ENCODE measurements at places on chromosomes 12 and 14.

GRCh38 chr14:102279688-102280348 is 25.1 kb downstream of the MOK start:
- DNase-seq = no peak

DNA sequence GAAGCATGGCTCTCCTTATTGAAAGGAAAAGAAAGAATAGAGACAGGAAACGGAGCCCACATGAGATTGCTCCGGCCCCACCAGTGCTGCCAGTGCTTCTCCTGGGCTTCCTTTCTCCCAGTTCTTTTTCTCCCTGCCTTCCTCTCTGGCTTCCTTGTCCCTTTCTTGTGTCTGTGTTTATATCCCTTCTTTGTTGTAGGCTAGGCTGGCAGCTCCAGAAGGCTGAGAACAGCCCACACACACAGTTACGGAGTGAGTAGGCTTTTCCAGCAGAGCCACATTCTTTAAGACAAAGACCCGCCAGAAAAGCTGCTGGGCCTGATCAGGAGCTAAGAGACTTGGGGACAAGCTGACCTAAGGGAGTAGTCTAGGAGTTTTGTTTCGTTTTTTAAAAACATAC is 13.0 kb downstream of the CIPC start:
- DNase-seq = no peak

- peak; percentile 55 for DNase-seq
These were observed 31.2 kb downstream of the SUPT16H start for GRCh38 chr14:21352587-21352986.

DNA sequence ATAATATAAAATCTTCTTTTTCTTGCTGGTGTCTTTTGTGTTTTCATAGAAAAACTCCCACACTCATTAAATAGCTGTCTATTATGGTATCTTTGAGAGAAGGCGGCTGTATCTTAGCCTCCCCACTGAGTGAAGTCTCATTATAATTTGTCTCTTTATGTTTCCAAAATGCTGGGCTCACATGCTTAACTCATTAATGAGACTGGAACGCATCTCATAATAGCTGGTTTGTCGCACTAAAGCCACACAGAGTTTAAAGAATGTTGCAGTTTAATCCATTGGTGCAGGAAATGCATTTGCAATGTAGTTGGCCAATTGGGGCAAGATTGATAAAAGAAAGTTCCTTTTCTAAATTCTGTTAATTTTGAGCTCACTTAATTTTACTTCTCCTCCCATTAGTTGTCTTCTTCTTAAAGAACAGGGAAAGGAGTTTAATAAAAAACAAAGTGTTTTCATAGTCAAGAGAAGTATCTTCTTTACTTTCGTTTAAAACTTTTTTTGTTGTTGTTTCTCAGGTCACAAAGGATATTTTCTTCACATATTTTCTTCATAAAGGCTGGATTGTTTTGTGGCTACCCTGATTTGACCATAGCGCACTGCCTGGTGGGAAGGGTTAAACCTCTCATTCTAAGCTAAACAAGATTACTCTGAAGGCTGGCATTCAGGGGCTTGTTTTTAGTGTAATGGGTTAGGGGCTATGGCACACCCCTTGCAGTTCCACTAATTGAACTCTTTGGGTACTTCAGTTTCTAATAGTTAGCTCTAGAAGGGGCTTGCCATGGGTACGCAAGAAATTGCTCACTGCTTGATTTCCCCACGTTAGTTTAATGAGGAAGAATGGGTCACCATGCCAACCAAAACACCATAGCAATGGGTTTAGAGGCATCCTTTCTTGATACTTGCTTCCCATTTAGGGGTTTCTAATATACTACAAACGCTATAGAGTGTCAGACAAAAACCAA is 197.0 kb downstream of the TMTC2 start:
- DNase-seq = no peak

DNA sequence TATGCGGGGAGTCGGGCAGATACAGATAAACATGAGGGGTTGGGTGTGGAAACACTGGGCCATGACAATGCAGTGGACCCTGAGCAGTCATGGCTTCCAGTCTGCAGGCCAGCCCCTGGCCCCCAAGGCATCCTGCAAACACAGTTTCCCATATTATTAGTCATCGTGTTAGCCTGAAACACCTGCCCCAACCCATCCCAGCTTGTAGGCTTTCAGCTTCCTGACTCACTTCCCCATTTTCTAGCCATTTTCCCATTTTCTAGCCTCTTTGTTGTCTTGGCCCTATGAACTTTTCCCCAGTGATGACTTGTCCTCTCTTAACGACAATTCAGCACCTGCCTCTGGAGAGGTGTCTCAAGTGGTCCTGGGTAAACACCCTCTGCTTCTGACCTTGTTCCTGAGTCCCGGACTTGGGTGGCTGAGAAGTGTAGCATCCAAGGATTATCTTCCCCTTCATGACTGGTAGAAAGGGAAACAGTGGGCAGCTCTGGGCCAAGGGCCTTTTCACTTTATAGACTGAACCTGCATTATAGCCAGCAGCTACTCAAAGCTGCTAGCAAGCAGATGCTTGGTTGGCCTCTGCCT is 4.3 kb upstream of the PGF start:
- no peak for DNase-seq

- DNase-seq = no peak
These were observed 2.6 kb downstream of the BBS10 start for GRCh38 chr12:76345569-76345968.

DNA sequence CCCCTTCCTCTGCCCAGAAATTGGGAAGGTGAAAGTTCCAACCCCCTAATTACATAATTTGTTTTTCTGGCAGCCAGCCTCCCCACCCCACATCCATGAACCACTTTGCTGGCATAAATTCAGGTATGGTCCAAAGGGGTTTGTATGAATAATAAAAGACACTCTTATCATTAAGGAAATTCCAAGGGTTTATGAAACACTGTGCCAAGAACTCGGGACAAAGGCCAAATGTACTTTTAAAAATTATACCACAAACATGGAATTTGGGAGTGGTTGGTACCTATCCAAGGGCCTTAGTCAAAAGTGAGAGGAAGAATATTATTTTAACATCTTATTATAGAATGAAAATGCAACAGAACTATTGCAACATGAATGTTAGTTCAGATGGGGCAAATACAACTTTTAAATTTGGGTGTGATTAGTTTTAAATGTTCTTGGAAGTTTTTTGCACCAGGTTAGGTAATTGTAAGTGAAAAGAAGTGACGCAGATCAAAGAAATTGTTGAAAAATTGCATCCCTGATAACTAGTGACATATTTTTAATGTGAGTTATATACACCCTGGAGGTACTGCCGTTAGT is 217.8 kb downstream of the TMEM117 start:
- DNase-seq = no peak

DNA sequence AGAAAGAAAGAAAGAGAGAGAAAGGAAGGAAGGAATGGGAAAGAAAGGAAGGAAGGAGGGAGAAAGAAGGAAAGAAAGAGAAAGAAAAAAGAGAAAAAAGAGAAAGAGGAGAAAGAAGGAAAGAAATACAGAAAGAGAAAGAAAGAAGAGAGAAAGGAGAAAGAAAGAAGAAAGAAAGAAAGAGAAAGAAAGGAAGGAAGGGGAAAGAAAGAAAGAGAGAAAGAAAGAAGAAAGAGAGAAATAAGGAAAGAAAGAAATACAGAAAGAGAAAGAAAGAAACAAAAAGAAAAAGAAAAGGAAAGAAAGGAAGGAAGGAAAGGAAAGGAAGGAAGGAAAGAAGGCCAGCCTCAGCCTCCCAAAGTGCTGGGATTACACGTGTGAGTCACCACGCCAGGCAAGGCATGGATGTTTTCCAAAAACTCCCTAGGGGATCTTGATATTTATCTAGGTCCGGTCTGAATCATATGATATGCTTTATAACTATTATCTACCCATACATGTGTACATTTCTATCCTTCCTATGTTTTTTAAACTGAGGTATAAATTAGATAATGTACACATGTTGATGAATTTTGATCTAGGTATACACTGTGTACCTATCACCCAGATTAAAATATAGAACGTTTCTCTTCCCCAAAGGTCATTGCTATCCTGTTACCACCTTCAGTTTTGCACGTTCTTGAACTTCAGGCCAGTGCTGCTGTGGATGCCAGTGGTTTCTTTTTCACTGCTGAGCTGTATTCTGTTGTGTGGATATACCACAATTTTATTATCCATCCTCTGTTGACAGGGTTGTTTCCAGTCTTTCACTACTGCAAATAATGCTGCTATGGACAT is 177.9 kb downstream of the RBM19 start:
- no peak for DNase-seq

DNA sequence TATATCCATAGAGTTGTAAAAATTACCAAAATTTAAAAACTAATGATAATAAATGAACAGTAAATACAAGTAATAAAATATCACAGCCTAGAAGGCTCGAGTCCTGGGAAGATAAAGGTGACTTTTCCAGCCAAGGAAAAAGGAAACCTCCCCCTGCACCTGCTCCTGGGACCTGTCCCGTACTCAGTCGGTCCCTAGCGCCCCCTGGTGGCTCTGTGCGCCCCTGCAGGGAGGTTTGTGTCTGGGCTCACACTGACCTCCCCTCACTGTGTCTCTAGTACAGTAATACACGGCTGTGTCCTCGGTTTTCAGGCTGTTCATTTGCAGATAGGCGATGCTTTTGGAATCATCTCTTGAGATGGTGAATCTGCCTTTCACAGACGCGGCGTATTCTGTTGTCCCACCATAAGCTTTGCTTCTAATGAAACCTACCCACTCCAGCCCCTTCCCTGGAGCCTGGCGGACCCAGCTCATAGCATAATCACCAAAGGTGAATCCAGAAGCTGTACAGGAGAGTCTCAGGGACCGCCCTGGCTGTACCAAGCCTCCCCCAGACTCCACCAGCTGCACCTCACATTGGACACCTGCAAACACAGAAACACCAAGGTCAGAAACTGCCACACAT is 1030.4 kb downstream of the TMEM121 start:
- peak; percentile 89 for DNase-seq
